Hematopoietic multipotent progenitor cell treated with erythropoietin and hydrocortisone succinate and interleukin-3 and kit ligand, for 17 days (in vitro differentiated cells): ENCODE measurements at places on chromosomes 7 and 10.

- DNase-seq = no peak
Observed at GRCh38 chr10:103877861-103878260, 22.5 kb upstream of the SH3PXD2A start.

GRCh38 chr7:34354011-34354410 is 304.0 kb upstream of the NPSR1 start:
- DNase-seq = no peak

DNA sequence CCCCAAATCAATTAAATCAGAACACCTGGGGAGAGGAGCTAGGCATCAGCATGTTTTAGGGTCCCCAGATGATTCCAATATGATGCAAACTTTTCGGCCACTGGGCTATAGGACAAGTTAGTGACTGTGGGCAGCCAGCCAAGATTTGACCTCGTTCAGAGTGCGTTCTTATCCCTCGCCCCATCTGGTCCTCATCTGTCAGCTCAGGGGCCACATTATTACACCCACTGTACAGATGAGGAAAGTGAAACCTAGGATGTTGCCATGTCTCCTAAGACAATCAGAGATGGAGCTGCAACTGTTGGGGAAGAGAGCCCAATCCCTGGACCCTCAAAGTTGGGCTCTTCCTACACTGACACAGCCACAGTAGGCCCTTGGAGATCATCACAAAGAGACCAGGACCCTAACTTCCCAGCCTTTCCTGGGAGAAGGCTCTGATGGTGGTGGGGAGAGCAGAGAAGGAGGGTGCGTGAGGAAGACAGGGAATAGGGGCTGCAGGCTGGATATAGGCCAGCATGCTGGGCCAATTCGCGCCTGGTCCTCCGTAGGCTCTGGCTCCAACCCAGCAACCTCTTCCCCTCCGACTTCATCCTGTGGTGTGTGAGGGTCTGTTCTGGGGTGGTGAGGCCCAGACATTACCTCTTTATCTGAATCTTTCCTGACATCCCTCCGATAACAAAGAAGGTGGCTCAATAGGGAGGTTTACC is 109.4 kb upstream of the ZMIZ1 start:
- DNase-seq = no peak

GRCh38 chr10:86992456-86992855 is 24.2 kb downstream of the ADIRF start:
- DNase-seq = no peak

GRCh38 chr7:100483090-100483721 is 521 bp upstream of the NYAP1 start:
- DNase-seq = peak; percentile 88

- no peak for DNase-seq
Observed at GRCh38 chr7:88922944-88923343, 127.4 kb upstream of the TEX47 start.

DNA sequence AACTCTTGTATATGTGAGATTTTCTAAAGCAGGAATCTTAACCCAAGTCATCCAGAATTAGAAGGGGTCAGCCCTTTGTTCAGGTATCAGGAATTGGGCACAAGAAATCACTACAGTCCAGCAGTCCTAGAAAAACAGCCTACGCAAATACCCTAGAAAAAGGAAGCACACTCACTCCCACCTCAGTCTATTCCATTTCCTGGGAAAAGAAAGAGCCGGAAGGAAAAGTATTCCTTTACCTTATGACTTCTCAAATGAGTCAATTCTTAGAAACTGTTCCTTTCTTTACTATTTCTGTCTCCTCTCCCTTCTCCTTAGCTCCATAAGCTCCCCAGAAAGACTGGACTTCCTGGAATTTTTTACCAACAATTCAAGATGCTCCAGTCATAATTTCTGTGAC is 62.7 kb downstream of the DNAJC12 start:
- no peak for DNase-seq

GRCh38 chr10:15427843-15428414 is 56.8 kb upstream of the FAM171A1 start:
- DNase-seq = peak; percentile 53

DNA sequence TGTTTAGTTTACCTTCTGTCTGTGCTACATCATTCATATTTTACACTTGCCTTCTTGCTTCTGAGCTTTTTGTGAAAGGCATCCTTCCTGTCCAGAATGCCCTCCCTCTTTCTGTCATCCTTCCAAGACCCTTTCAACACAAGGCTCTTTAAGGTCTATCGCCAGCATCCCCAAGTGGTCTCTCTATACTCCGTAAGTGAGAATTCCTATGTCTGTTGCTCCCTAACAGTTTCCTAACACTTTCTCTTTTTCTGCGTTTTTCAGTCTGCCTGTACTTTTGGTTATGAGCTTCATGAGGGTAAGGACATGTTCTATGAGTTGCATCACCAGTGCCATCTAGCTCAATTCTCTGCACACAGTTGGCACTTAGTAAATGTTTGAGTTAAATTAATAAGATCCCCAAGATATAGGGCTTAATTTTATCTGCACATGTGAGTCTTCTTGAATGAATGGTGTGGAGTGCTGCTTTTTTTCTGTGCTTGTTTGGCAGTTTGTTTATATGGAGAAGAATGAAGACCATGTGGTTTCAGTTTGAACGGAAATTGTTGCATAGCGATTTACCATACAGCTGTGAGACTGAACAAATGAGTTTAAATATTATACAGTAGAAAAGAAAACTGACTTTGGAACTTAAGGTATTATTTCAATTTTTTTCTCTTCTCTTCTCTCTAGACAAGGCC is 29.4 kb downstream of the RABGEF1 start:
- no peak for DNase-seq
